ENCODE measurements at places on chromosomes 5 and 9.

GRCh38 chr9:15219546-15219945, 87.5 kb downstream of the TTC39B start:
- no peak for DNase-seq

- DNase-seq, result no peak
These were observed 11.5 kb downstream of the SQSTM1 start for GRCh38 chr5:179832039-179832745.

GRCh38 chr5:87787625-87788256, 375.0 kb upstream of the CCNH start:
- DNase-seq, result no peak

GRCh38 chr5:91176288-91177016, 206.7 kb downstream of the ARRDC3 start:
- DNase-seq, result no peak

DNA sequence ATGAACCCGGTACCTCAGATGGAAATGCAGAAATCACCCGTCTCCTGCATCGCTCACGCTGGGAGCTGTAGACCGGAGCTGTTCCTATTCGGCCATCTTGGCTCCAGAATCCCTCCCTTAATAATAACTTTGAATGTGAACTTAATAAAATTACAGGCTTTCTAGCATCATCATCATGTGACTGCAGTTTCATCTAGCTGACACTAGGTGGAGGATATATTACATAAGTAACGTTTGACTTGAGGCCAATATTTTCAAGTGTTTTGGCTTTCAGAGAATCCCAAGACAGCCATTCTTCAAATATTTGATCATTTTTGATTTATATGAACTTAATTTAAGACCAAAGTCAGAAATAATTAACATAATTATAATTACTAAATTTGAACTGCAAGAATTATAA, 474.9 kb upstream of the CDH10 start:
- DNase-seq, result no peak

- no peak for DNase-seq
These were observed 65.8 kb downstream of the NDUFAF2 start for GRCh38 chr5:61010467-61011454.

DNA sequence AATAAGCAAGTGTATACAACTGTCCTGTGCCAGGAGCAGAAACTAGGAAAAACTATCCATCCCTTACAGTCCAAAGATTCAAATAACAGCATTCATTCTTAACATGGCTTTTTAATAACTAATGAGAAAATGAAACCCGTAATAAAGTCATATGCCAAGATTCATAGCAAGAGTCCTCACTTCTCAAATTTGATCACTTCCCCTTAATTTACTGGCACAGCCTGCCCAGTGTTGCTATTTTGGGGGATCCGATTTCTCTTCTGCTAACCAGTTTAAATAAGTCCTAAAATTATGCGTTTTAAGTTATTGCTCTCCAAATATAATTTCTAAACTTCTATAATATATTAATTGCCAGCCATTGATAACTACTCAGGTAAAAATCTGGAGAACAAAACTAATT, 177.0 kb upstream of the PTGER4 start:
- DNase-seq, result no peak

DNA sequence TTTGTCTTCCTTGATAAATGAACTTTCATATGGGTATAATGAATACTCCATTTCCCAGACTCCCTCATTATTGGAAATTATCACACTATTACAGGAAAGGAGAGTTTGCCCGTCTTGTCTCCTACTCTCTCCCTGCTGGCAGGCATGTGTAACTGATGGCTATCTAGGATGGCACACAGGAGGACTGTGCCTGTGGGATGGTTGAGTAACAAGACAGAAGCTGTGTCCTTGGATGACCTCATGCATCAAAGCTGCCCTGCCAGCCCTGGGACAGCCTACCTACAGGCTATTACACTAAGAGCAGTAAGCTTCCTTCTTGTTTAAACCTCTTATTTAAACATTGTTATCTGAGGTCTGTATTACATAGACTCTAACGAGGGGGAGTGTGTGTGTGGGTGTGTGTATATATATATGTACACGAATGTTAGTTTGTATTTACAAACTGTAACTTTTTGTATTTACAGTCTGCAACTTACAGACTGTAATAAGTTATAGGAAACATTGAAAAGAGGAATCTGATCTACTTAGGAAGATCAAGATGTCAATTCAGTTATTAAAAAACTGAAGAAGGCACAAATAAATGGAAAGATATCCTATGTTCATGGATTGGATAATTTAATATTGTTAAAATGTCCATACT, 247.6 kb upstream of the ACO1 start:
- no peak for DNase-seq

GRCh38 chr5:103327893-103328292, 69.3 kb downstream of the MACIR start:
- no peak for DNase-seq

DNA sequence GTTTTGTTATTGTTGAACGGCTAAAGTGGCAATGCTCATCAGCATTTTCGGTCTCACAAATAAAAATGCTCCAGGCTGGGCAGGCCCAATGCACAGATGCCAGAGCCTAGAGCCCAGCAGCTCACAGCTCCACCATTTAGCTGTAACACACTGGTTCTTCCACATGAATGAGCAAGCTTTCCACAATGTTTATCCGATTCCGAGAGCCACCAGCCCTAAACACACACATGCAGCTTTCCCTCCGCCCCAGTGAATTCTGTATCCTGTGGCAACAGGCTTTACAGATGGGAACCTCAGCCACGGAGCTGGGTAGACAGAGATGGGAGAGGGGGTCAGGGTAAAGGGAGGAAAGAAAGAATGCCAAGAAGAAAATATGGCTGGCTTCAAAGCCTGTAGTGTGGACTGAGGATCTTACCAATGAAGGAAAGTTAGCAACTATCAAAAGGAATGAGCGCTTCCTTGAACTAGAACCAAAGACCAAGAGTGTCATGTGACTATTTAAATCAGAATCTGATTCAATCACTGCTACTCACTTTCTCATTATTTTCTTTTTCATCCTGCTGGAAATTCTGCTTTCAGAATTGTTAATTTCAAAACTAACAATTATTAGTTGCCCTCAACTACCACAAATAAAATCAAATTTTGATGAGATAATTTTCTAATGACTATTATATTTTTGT, 77.1 kb downstream of the MRPS27 start:
- peak; percentile 27 for DNase-seq

GRCh38 chr9:33311953-33312352, 21.6 kb downstream of the NFX1 start:
- no peak for DNase-seq

GRCh38 chr9:71607461-71607881, 160.8 kb downstream of the CEMIP2 start:
- DNase-seq, result no peak

GRCh38 chr5:31939151-31939550, 235.0 kb downstream of the GOLPH3 start:
- DNase-seq, result no peak

- DNase-seq, result no peak
These were observed 113.6 kb upstream of the FER start for GRCh38 chr5:108634010-108634616.

- no peak for DNase-seq
These were observed 1061.8 kb downstream of the CDH12 start for GRCh38 chr5:21791304-21791703.

DNA sequence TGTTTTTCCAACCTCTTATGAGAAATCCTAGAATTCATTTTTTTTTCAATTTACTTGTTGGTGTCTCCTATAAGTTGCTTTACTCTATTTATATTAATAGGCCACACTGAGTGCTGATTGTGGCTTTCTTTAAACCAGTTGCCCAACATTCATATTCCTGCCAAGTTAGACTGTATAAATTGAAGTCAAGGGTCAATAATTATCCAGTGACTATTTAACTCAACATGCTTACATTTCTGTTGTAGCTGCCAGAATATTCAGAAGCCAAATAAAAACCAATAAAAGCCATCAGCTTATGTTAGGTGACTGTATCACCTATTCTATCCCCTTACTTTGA, 169.0 kb downstream of the PTPRD start:
- DNase-seq, result no peak

- no peak for DNase-seq
These were observed 16.6 kb downstream of the SQSTM1 start for GRCh38 chr5:179837076-179838011.

GRCh38 chr5:66415208-66415607, 181.0 kb upstream of the MAST4 start:
- DNase-seq, result no peak

GRCh38 chr9:111599092-111599954, at the start of gene PTGR1:
TSS of gene PTGR1 (minus strand) at chr9:111599647. CDS start at chr9:111597422, 2,225 bp downstream.
- peak; percentile 79 for DNase-seq

GRCh38 chr5:16809395-16810207, 126.5 kb downstream of the MYO10 start:
- DNase-seq, result no peak

GRCh38 chr9:13278368-13279246, 885 bp downstream of the MPDZ start:
- DNase-seq, result peak; percentile 57

GRCh38 chr5:167831754-167832504, 459.5 kb upstream of the WWC1 start:
- DNase-seq, result no peak

DNA sequence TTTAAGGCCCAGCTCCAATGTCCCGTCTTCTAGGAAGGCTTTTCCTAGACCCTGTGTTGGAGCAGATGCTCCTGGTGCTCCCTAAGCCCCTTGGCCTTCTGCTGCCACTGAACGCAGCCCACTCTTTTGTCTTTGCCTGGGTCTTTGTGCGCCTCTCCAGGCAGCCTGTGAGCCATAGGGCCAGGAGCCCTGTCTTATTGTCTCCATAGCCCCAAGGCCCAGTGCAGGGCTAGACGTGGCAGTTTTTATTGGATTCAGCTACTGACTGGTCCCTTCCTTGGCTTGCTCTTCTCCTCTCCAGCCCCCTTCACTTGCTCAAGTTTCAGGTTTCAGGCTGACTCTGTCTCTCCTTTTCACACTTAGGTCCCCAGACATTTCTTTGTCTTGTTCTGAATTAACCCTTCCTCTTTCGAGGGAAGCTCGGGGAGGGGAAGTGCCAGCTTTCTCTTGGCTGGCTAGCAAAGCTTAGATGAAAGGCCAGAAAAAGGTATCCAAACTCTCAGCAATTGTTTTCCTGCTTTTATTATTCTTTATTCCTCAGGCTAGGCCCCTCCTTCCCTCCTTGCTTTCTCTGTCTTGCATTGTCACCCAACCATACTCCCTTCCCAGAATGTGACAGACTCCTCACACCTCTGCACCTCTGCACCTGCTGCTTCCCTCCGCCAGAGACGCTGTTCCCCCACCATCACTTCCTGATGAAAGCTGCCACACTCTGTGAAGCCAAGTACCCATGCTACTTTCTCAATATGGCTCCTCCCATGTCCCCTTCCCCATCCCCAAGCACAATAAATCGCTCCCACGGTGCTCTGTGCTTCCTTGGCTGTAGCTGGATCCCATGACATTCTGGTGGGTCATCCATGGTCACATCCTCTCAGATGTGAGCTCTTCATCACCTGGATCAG, 101.6 kb upstream of the CPEB4 start:
- no peak for DNase-seq

DNA sequence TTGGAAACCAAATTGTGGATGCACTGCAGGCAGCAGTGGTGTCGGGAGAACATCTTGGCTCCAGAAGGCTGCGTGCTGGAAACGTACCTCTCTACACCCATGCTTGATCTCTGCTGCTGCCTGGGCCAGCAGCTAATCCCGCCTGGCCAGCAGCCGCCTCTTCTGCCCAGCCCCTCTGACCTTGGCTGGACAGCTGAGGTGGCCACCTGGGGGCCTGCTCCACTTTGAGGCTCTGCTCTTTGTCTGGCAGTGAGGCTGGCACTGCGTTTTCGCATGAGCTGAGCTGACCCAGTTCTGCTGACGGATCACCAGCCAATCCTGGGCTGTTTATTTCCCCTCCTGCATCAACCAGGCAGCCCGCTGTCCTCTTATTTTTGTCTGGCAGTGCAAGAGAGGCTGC, 154.9 kb downstream of the TENT4A start:
- DNase-seq, result no peak

DNA sequence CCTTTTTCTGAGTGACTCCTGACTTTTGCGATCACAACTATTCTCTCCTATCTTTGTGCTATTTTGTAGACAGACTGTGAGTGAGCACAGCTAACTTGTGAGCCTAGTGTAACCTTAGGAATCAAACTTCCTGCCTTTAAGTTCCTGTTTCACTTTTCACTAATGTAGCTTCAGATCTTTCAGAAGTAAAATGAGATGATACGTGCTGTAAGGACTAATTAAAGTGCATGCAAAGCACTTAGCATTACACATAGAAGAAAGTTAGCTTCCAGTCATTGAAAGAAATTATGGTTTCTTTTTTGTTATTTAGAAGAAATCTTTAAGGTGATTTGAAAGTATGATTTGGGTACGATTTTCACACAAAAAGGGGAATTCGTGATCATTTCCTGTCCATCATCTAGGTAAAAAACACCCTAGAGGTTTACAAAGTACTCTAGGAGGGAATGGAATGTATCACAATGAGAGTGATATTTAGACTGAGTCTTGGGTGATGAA, 122.7 kb downstream of the ST8SIA4 start:
- DNase-seq, result no peak

GRCh38 chr9:2082772-2083171, 67.6 kb downstream of the SMARCA2 start:
- DNase-seq, result no peak

- DNase-seq, result no peak
These were observed 1865.3 kb upstream of the CDH9 start for GRCh38 chr5:28903643-28904042.

DNA sequence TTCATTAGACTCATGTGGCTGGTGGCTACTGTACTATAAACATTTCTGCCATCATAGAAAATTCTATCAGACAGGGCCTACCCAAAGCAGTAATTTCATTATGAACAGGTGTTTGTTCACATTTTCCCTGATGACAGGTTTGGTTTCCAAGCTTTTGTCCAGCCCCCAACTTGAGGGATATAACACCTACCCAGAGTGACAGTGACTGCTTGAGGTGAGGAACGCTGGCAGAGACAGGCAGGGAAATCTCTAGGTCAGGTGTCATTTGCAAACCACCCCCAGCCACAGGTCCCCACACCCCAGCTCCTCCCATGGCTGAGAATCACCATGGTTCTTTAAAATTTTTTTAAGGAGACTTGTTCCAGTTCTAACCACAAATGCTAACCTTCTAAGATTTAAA, 25.5 kb downstream of the GOLM1 start:
- DNase-seq, result no peak

DNA sequence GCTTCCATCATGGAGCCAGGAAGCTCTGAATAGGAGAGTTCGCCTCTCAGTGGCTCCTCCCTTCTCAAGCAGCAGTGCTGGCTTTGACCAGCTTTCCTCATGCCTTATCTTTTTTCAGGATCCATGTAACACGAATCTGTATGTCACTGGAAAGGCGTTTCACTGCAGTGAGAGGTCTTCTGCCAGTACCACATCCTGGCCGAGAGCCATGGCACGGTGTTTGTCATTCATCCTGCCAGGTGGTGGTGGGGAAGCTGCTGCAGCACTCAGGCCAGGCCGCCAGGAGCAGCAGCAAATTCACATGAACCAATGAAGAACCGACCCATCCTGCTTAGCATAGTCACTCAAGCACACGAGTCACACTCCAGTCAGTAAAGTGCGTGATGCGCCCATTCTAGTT, 179.0 kb downstream of the FANCC start:
- DNase-seq, result no peak
